Activated T-helper 17 cell treated with anti-CD3 and anti-CD28 coated beads, Interleukin-2, amount 50 U/mL, for 72 hours (primary cell): ENCODE measurements at places on chromosomes 11 and 22.

- no peak for ATAC-seq
These were observed 18.2 kb downstream of the MCAM start for GRCh38 chr11:119298726-119299125.

- ATAC-seq: no peak
These were observed 539.7 kb upstream of the CCDC179 start for GRCh38 chr11:23399995-23400394.

DNA sequence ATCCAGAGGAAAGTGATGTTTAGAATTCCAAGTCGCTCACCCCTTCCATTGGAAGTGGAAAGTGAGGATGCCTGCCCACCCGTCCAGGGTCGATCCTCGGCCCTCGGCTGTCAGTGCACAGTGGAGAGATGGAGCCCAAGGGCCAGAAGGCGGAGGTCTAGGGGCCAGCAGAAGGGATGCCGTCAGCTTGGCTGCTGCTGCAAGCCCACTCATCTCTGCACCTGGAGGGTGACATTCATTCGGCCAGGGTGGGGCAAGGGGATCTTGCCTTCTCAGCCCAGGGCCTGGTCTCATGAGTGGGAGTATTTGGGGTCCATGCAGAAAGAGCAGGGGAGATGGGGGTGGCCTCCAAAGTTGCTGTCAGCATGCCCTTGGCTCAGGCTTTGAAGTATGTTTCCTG, 30.7 kb downstream of the LINC01488 start:
- no peak for ATAC-seq

- ATAC-seq: no peak
These were observed at the start of gene OR10A6 for GRCh38 chr11:7931168-7931567. Gene OR10A6, minus strand, starts transcription at chr11:7931268. Its CDS starts 2,606 bp downstream, at chr11:7928662.

- ATAC-seq: peak; percentile 73
These were observed 41.4 kb upstream of the PHF21A start for GRCh38 chr11:46162700-46163099.

DNA sequence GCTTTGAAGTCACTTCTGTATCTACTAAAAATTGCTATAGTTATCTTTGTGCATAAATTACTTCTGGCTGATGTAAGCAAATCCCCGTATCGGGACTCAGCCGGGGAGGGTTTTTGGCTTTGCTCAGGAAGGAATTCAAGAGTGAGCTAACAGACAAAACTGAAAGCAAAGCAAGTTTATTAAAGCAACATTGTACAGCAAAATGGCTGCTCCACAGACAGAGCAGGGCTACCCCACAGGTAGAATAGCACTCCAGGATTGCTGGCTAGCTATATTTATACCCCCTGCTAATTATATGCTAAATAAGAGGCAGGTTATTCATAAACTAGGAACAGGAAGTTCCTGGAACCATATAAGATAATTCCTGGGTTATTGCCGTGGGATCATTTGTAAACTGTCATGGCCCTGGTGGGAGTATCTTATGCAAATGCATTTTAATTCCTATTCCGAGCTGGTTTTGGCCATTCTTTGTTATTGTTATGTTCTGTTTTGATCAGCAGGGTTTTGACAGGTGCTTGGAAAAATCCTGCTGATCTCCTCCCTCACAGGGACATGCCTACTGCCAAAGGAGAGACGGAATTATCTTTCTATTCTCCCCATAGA, 15.2 kb downstream of the MIF start:
- ATAC-seq: no peak

DNA sequence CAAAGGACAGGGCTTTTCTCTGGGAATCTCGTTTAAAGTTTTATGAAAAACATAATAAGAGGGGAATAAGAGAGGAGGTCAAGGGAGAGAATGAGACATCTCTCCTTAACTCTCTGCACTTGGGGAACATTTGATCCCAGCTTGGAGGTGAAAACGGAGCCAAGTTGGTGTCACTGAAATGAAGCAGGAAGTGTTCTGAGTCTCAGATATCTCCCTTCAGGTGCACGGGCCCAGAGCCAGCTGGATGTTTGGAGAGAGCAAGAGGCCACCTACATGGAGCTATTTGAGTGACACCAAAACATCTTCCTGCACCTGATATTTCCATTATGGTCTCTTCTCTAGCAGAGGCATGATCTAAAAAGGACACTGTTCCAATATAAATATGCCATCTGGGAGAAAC, 85.7 kb downstream of the BLID start:
- no peak for ATAC-seq

- no peak for ATAC-seq
These were observed 50.8 kb upstream of the OR4C15 start for GRCh38 chr11:55503449-55503848.

- no peak for ATAC-seq
These were observed 13.4 kb downstream of the TMEM184B start for GRCh38 chr22:38259370-38259769.

- ATAC-seq: no peak
These were observed 211.1 kb upstream of the MTNR1B start for GRCh38 chr11:92758241-92758780.

- ATAC-seq: peak; percentile 59
These were observed 2.3 kb upstream of the DUSP8 start for GRCh38 chr11:1574238-1574932.
